ENCODE measurements at places on chromosomes 16 and 17.

GRCh38 chr17:42428141-42428944 is 5.3 kb upstream of the CAVIN1 start:
- no peak for DNase-seq

DNA sequence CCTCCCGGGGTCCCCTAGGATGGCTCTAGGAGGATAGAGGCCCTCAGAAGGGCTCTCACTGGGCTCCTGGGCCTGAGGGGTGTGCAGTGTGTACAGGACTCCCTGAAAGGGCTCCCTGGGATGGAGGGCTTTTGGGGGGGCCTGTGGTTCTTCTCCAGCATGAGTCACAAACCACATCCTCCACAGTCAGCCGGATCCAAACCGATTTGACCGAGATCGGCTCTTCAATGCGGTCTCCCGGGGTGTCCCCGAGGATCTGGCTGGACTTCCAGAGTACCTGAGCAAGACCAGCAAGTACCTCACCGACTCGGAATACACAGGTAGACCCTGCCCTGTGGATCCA is 4.5 kb downstream of the TRPV2 start:
- DNase-seq: no peak

DNA sequence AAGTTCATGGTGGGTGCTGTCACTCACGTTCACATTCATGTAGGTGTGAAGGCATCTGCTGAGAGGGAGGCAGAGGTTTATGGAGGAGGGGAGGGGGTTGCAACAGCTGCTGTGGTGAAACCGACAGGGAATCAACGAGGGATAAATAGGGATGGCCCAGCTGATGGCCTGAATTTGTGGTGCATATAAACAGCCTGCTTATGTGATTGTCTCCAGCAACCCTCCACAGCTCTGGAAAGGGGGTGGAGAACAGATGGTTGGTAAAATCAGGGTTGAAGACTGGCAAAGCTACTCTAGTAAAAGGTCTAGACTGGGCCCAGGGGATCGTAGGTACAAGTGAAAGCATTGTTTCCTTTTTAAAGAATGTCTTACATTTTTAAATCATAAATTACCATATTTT is 53.7 kb downstream of the IQCK start:
- no peak for DNase-seq

DNA sequence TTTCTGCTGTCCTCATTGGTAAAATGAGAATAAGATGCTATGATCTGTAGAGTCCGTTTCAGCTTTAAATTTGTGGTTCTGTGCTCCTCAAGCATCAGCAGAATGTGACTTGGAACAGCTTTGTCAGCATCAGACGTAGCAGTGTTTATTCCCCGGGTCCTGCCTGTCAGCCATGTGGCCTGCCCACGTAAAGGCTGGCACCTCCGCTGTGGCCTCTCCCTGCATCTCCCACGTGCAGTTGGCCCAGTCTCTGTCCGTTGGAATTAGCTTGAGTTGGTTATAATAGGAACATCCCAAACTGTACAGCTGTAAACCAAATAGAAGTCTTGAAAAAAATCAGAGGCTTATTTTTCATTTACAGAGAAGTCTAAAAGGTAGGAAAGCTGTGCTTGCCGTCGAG is 61.7 kb downstream of the ARHGAP44 start:
- DNase-seq: no peak

DNA sequence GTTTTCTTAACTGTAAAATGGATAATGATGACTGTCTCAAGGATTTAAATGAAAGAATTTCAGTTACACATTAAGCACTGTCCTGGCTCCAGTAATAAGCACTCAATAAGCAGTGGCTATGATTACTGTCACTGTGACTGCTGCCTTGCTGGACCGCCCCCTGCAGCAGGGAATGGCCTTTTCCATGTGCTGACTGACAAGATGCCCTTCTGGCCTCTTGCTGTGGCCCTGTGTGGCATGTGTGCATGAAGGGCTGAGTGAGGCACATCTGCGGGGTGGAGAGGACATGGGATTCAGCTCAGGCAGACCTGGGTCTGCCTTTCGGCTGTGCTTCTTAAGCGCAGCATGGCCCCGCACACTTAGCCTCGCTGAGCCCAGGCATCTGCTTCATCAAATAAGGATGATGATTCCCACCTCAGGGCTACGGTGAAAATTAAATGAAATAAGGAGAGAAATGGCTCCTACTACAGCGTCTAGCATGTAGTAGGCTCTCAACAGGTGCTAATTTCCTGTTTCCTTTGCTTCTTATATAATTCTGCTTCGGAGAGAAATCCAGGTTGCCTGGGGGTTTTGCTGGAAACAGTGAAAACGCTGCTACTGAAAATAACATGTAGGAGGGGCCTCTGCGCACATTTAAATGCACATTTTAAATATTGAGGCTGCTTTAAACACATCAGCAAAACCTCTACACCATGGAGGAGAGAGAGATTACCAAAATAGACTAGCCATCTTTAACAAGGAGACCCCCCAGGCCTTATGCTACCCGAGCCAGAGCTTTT is 183.9 kb downstream of the PARN start:
- no peak for DNase-seq

DNA sequence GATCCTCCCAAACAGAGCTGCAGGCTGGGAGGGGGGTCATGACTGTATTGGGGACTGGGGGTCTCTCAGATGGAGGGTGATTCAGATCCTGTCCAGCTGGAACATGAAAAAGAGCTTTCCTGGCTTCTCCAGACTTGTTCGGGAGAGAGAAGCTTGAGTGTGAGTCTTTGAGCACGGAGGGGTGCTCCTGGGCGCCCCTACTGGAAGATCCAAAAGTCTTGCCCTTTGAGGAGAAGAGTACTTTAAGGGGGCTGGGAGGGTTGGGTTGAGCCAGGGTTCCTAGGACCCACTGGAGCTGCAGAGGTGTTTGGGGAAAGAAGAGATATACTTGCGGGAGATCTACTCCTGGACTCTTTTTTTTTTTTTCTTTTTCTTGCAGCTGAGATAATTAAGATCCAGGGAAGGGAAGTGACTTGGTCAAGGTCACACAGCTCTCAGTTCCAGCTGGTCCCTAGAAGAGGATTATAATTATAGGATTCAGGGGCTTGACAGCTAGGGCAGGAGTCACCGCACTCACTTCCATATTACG is 8.4 kb downstream of the RARA start:
- DNase-seq: no peak

DNA sequence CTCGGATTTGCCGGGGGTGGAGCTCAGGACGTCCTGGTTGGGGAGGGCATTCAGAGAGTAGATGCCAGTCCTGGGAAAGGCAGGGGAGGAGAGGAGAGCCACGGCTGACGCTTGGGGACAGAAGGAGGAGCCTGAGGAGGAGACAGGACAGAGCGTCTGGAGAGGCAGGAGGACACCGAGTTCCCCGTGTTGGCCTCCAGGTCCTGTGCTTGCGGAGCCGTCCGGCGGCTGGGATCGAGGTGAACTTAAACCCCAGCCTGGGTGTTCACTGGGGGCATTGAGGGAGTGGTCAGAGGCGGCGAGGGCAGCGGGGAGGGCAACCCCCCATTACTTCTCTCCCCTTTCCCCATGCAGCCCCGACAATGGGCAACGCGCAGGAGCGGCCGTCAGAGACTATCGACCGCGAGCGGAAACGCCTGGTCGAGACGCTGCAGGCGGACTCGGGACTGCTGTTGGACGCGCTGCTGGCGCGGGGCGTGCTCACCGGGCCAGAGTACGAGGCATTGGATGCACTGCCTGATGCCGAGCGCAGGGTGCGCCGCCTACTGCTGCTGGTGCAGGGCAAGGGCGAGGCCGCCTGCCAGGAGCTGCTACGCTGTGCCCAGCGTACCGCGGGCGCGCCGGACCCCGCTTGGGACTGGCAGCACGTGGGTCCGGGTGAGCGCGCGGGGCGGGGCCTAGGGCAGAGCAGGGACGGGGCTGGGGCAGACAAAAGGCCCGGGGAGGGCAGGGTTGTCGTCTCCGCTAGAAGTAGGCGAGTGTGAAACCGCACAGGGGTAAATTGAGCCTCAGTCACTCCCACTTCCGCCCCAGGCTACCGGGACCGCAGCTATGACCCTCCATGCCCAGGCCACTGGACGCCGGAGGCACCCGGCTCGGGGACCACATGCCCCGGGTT is 3.7 kb downstream of the NOL3 start:
- DNase-seq: no peak

GRCh38 chr17:54085934-54086333 is 263.2 kb downstream of the KIF2B start:
- DNase-seq: no peak

GRCh38 chr17:72811976-72812687 is 280.4 kb downstream of the SLC39A11 start:
- DNase-seq: no peak

- no peak for DNase-seq
These were observed 402.4 kb downstream of the TMEM114 start for GRCh38 chr16:8187782-8188372.

GRCh38 chr16:74034862-74035261 is 261.8 kb upstream of the PSMD7 start:
- no peak for DNase-seq

DNA sequence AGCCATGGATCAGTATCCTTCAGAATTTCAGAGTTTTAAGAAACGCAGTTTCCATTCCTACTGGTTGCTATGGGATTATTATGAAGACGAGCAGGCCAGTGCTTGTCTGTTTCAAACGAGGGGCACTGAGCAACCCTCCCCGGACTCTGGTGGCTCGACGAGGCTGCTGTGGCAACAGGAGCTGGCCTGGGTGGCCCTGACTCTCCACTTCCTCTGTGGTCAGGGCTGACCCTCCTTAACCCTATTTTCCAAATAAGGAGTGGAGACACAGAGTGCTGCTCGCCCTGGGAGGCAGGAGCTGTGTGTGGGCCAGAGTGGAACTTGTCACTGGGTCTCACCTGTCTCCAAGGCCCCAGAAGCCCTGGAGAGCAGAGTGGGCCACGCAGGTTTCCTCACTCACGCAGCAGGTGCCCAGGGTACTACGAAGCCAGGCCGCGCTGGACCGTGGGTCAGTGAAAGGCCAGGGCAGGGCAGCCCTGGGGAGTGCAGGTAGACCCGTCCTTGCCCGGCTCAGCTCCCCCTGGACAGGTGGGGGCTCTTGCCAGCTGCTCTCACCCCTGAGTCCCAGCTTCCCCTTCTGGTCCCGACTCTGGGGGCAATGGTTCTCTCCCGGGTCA is 3.3 kb downstream of the GALNS start:
- no peak for DNase-seq

DNA sequence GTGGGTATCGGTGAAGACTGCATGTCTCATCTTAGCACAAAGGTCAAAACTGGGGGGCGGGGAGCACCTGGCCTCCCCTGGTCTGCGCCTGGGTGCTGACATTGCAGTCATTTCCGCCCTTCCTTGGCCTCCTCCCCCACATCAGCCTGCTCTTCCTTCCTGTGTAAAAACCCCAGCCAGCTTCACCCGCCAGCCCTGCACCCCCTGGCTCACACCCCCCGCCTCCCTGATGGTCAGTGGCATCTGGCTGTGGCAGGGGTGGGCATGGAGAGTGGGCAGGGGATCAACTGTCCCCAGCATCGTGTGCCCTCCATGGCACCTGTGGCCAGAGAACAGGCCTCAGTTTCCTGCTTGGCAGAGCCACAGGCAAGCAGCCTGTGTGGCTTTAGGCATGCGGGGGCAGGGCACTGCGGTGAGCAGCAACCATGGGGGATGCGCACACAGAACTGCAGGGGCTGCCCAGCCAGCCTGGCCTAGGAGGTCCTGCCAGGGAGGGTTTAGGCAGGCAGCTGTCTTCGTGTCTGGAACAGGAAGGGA is 26.5 kb upstream of the LASP1NB start:
- DNase-seq: no peak

DNA sequence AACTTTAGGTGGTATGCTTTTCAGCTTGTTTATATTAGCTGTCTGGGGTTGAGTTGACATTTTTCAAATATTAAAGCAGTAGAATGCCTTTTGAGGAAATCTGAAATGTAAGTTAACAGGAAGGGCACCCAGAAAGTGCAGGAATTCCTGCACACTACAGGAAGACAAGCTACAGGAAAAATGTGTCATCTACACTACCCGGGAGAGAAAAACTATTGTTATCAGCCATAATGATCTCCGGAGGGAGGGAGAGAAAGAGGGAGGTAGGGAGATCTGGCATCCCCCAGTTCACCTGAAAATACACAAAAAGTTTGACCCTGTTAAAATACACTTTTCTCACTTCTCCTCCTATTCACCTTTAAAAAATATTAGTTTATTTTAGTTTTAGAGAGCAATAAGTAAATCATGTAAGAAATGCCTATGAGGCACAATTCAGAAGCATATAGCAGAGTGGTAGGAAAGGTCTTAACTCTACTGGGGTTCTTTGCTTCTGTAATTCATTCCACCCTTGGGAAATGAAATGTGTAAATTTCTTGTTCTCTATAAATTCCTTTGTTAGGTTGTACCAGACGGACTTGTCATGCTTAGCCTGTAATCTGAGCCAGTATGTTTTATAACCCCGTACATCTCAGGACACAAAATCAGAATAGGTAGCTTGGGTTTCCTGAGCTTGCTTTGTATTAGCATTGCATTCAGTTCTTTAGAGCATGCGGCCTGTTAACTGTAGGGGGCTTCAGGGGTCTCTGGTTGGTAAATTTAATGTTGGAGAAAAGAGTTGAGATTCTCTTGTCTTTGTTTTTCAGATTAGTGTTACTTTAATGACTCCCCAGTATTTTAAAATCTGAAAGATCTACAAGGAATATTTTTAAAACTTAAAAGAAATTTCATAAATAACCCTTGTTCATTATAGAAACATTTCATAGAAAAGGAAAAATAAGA is 3.3 kb downstream of the MAP2K6 start:
- no peak for DNase-seq

Data from left renal cortex interstitium (tissue), 4 donors.